Sciatic nerve (tissue), 2 donors: ENCODE measurements at places on chromosomes 1 and 21.

DNA sequence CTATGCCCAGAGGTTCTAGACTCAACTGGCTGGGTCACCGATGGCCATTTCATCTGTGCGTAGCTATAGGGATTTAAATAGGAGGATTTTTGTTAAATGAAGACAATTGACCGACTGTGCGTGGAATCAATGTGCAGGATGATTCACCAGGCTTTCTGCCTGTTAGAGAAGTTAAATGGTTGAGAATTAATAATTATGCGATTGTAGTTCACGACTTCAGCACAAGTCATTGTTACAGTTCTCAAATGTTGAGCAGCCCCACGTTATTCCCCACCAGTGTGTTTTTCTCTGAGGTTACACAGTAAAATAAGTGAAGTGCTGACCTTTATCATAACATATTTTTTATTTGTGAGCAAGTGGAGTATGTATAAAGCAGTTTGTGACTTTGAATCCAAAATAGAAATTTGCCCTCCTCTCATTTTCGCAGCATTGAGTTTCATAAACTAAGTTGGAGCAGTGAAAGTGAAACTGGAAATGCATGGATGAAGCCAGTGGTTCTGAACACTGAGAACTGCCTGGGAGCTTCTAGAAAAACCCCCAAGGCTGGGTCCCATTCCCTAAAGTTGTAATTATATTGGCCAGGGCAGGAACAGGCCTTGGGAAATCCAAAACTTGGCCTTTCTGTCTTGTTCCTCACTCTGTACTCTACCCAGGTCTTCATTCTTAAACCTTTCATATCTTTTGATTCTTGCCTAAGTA is 102.6 kb downstream of the GALNT2 start:
- DNase-seq, result no peak

DNA sequence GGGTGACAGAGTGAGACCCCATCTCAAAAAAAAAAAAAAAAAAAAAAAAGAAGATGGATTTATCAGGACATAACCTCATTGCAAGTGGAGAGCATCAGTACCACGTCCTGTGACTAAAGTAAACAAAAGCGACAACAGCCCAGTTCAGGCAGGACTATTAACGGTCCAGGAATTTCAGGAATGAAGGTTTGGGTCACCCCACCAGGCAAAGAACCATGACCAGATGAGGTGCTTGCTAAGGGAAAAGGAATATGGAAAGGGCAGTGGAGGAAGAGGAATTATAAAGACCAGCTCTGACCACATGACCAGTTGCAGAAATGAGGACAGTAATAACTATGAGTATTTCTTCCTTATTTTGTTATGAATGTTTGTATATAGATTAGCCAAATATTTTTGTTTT is 35.4 kb upstream of the EIF4G3 start:
- no peak for DNase-seq

- DNase-seq, result peak; percentile 49
Observed at GRCh38 chr1:44696789-44697345, 22.4 kb downstream of the ARMH1 start.

DNA sequence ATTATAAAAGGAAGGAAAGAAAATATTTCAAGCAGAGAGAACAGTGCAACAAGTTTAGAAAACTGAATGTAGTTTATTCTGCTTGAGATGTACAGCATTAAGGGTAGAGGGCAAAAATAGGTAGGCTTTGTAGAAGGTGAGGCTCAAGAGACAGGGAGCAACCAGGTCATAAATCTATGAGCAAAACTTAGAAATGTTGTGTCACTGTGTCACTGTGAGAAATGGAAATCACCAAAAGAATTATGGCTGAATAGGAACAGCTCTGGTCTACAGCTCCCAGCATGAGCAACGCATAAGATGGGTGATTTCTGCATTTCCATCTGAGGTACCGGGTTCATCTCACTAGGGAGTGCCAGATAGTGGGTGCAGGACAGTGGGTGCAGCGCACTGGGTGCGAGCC is 53.6 kb downstream of the TNFSF4 start:
- no peak for DNase-seq

GRCh38 chr21:44718571-44718970 is 7.2 kb upstream of the TSPEAR start:
- DNase-seq, result peak; percentile 39

DNA sequence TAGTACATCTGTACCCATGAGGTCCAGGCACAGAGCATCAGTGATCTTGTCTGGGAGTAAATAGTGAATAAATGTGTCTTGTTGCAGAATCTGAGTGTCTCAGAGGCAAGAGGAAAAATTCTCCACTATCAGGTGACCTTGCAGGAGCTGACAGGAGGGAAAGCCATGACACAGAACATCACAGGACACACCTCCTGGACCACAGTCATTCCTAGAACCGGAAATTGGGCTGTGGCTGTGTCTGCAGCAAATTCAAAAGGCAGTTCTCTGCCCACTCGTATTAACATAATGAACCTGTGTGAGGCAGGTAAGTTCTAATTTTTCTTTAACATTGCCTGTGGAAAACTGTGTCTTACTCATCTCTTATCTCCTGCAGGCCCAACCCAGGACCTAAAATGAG is 43.1 kb downstream of the IL12RB2 start:
- no peak for DNase-seq

DNA sequence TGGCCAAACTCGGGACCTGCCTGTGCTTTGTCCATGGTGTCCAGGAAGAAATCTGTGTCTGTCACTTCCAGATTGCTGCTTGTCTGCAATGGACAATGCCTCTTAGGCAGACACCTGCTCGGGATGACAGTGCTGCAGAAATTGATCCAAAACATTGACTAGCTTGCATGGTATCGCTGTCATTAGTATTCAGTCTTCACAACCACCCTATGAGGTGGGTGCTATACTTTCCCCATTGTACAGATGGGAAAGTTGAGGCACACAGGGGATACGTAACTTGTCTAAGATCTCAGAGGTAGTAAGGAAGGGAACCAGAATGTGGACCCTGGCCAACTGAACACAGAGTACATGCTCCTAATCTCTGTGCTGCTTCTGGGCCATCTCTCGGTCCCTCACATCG is 138.7 kb downstream of the DHRS3 start:
- DNase-seq, result no peak

DNA sequence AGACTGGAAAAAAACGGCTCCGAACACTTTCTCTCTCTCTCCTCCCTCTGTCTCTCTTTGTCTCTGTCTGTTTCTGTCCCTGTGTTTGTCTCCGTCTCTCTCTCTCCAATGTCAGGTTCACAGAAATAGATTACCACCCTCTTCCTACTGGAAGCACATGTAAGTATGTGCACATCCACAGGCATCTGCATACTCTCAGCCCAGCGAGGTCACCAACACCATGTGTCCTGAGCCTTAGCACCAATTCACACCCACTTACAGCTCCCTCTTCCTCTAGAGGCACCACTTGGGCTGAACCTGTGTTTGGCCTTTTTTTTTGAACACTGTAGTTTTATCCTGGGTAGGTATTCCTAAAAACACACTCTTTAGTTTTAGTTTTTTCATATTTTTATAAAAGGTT is 130.5 kb downstream of the ETS2 start:
- DNase-seq, result no peak

- no peak for DNase-seq
Observed at GRCh38 chr1:171252482-171252881, 4.2 kb downstream of the FMO1 start.

- no peak for DNase-seq
Observed at GRCh38 chr21:33036430-33037162, 10.9 kb downstream of the OLIG2 start.

- no peak for DNase-seq
Observed at GRCh38 chr1:116033322-116033721, 57.0 kb downstream of the SLC22A15 start.

DNA sequence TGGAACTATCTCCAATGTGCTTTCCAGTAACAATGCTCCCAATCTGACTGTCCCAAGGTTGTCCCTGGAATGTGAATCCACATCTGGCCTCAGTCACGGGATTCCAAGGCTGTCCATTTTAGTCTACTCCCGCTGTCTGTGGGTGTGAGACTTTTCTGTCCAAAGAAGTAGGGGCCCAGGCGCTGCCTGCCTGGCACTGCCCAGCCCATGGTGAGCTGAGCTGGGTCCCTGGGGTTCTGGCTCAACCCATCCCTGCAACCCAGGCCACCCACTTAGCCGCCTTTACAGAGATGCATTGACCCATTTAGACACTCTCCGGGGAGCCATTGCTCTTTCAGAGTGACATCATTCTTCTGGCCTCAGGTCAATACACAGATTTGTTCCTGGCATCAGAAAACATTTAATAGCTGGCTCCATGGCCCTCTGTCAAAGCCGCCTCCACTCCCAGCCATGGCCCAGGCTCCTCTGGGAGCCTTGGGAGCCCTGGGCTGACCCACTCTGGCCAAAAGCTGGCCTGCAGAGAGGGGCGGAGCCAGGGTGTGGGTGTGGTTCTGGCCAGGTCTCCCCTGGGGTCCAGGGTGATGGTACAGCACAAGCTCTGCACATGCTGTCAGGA is 47.2 kb upstream of the PAX7 start:
- DNase-seq, result peak; percentile 69

GRCh38 chr21:41701749-41702148 is 65.1 kb downstream of the RIPK4 start:
- no peak for DNase-seq

DNA sequence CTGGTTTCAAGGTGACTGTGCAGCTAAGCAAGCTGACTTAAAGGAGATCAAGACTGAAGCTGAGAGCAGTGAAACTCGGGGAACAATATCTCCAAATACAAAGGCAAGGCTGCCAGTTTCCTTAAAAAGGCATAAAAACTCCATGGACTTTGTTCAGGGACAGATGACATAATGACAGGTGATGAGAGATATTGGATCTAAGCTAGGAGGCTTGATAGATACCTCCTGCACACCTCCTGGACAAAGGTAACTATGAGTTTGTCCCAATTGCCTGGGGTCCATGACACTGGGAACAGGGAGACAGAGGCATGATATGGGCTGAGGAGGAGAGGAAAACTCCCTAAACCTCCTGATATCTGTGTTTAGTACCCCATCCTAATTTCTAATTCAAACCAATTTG is 55.2 kb downstream of the PRKAB2 start:
- no peak for DNase-seq

- DNase-seq, result peak; percentile 66
Observed at GRCh38 chr1:65265651-65266351, 43.5 kb upstream of the DNAJC6 start.

DNA sequence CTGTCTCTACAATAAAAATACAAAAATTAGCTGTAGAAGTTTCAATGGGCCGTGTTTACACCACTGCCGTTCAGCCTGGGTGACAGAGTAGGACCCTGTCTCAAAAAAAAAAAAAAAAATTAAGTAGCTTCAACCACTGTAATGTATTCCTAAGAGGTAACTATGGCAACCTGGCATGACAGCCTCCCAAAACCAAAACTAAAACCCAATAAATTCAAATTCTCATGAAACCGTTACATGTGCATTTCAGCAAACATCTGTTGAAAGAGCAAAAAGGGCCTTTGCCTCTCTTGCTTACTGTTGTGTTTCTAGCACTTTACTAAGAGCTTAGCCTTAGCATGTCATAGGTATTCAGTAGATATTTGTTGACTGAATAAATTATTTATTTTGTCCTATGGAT is 33.5 kb downstream of the ODR4 start:
- DNase-seq, result no peak

GRCh38 chr1:204524986-204525385 is 8.8 kb downstream of the MDM4 start:
- no peak for DNase-seq

- no peak for DNase-seq
Observed at GRCh38 chr1:69058454-69058853, 509.3 kb upstream of the LRRC7 start.

DNA sequence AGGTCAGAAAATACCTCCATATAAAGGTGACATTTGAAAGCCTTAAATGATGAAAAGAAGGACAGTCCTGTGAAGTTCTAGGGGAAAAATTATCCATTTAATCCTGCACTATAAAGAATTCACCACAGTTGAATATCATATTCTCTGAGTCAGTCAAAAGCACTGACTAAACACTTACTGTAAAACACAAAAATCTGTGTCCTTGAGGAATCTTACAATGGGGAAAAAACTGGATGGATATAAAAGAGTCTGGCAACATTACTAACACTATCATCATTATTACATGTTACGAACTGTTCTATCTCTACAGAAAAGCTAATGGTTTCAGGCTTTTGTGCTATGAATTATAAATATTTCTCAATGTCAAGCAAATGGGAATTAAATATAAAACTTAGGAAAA is 42.4 kb upstream of the HP1BP3 start:
- no peak for DNase-seq

DNA sequence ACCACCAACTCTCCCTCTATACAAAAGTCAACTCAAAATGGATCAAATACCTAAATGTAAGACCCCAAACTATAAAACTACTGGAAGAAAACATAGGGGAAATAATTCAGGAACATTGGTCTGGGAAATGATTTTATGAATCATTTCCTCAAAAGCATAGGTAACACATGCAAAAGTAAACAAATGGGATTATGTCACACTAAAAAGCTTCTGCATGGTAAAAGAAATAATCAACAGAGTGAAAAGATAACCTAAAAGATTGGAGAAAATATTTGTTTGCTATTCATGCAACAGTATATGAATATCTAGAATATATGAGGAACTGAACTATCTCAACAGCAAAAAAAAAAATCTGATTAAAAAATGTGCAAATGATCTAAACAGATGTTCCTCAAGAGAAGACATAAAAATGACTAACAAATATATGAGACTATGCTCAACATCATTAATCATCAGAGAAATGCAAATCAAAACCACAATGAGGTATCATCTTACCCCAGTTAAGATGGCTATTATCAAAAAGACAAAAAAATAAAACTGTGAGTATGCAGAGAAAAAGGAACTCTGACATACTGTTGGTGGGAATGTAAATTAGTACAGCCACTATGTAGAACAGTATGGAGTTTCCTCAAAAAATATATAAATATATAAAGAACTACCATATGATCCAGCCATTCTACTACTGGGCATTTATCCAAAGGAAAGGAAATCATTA is 47.8 kb downstream of the VCAM1 start:
- DNase-seq, result no peak

DNA sequence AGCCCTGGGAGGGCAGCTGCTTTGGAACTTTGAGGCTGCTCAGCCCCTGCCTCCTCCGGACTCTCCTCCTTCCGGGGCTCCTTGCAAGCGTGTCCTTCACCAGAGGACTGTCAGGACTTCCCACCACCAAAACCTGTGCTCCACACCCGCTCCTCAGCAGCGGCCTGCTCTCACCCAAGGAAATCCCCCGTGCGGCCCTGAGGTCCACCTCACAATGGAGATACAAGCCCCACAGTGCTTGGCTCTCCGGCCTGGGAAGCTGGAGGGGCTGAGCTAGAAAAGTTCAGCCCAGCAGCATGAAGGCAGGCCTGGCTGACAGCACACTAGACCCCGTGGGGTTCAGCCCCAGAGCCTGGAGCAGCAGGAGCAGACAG is 33.6 kb downstream of the PGBD5 start:
- DNase-seq, result no peak

GRCh38 chr1:39151267-39151666 is 53.2 kb upstream of the MACF1 start:
- DNase-seq, result no peak

DNA sequence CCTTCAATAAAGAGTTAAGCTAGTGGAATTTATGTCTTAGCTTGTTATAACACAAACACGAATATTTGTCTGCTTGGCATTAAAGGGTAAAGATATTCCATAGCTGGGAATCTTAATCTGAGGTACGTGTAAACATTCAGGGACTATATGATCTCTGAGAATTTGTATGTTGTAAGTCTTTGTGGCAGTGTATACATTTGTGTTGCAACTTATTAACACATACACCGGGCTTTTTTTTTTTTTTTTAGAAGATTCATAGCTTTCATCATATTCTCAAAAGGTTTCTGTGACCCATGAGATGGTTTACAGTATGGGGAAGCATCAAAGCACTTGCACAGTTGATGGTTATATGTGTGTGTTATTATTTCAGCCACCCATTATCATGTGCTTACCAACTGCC is 3.0 kb downstream of the GGPS1 start:
- no peak for DNase-seq
